ENCODE measurements at places on chromosomes 2 and 18.

DNA sequence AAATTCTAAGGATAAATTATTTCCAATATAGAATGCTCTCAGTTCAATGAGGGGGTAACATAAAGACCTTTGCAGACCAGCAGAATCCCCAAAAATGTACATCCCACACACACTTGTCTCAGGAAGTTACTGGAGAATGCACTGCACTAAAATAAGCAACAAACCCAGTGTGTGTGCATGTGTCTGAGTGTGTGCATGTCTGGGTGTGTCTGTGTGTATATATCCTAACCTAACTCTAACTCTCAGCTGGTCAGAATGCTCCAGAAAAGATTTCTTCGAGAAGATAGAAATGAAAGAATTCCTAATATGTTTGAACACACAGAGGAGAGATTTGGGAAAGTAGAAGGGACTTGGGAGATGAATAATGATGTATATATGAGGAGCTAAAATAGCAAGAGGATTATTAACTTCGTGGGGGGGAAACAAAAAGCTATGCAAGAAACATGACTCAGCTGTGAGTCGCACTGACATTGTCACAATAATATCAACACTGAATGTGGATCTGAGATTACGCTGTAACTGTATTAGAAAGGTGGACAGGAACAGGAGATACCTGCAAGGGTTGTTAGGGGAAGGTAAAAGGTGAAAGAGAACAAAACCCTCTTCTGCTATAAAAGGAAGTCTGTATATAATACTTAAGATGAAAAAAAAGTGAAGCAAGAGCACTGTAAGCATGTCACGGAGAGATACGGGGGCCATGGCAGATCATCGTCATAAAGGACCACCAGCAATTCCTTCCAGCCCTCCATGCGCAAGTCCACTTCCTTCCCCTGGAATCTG lies 11.1 kb downstream of the COLEC12 start:
- H3K36me3 ChIP-seq: no peaks in the 10 kb centered on the region
- H3K27me3 ChIP-seq: peaks cover 9% of the 10 kb centered on the region
- H3K4me3 ChIP-seq: no peak overlapping the region

- H3K4me1 ChIP-seq: no peaks in the 10 kb centered on the region
- DNase-seq: no peak
- H3K27ac ChIP-seq: no peak overlapping the region
- H3K27me3 ChIP-seq: no peaks in the 10 kb centered on the region
- H3K4me3 ChIP-seq: no peak overlapping the region
Observed at GRCh38 chr2:10183146-10183675, 60.7 kb downstream of the RRM2 start.

GRCh38 chr2:55418512-55419232 lies 984 bp downstream of the CCDC88A start:
- no peak for DNase-seq

DNA sequence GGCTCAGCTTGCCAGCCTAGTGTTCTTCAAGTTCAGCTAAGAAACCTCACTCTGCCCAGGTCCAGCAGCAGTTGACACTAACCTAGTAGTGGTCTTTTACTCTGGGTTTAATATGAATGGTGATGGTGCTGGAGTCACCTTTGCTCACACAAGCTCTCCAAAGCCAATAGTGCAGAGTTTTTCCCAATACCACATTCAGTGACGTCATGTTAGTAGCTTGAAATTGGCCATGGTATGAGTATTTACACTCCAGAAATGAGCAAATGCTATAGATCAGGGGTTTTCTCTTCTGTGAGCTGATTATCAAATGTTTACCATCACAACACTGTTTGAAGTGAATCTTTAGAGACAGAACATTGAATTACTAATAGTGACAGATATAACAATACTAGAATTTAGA lies 209.1 kb downstream of the KCNH7 start:
- no peak for DNase-seq
- H3K36me3 ChIP-seq: no peaks in the 10 kb centered on the region
- no peak overlapping the region for H3K4me3 ChIP-seq
- H3K4me1 ChIP-seq: no peaks in the 10 kb centered on the region

DNA sequence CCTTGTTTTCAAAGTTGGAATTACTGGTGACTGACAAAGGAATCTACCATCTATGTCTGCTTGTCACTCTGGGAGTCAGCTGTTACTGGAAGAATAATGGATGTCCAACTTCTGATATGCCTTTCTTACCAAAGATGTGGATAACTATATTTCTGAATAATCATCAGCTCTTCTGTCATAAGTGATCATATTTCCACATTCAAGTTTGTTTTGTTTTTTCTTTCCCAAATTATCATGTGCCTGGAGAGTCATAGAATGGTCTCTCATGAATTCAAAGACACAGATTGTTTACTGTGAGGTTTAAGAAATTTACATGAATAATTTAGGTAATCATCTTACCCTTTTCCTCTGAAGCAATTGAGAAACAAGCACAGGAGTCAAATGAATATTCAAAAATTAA lies 986.7 kb upstream of the CDH2 start:
- DNase-seq: no peak
- H3K36me3 ChIP-seq: no peaks in the 10 kb centered on the region
- H3K27me3 ChIP-seq: no peaks in the 10 kb centered on the region
- no peak overlapping the region for H3K4me3 ChIP-seq
- no peak overlapping the region for H3K27ac ChIP-seq
- H3K4me1 ChIP-seq: no peaks in the 10 kb centered on the region

GRCh38 chr18:3179430-3180089 lies 40.2 kb downstream of the MYOM1 start:
- no peak overlapping the region for H3K27ac ChIP-seq
- H3K4me3 ChIP-seq: no peak overlapping the region
- no peaks in the 10 kb centered on the region for H3K36me3 ChIP-seq
- H3K27me3 ChIP-seq: no peaks in the 10 kb centered on the region
- peaks cover 2% of the 10 kb centered on the region for H3K4me1 ChIP-seq

DNA sequence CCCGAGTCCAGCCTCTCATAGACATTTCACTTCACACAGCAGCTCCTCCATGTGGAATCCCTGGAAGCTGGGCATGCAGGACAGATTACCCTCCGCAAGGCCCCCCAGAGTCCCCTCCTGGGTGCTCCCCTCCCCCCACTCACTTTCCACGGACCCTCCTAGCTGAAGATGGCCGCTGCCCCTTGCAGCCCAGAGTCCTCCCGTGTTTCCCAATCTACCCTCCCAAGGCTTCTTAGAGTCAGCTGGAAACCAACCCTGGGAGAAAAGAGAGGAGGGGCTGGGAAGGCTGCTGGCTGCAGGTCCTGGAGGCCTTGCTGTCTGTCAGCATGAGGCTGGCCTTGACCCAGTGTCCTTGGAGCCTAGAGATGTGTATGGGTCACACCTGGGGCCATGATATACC lies 49.0 kb upstream of the HAAO start:
- H3K27ac ChIP-seq: no peak overlapping the region
- H3K36me3 ChIP-seq: no peaks in the 10 kb centered on the region
- no peak for DNase-seq

DNA sequence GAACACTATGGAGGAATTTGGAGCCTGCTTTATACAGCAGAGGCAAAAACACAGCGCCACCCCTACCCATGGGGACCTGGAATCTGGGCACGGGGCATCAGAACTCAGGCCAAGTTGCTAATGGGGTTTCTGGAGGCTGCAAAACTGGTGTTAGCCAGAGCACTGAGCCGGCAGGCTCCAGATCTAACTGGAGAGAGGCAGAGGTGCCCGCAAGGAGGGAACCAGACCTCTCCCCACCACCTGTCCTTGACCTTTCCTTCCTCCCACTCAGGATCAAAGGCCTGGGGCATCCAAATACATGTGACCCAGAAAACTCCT lies 126.6 kb downstream of the TNS1 start:
- no peaks in the 10 kb centered on the region for H3K4me1 ChIP-seq
- H3K36me3 ChIP-seq: no peaks in the 10 kb centered on the region
- DNase-seq: no peak
- no peaks in the 10 kb centered on the region for H3K27me3 ChIP-seq
- H3K4me3 ChIP-seq: no peak overlapping the region

All from activated CD8-positive, alpha-beta T cell treated with anti-CD3 and anti-CD28 coated beads for 36 hours (primary cell).